ENCODE measurements at places on chromosomes 5 and 9. TPM values are rescaled to one million over a fixed set of nuclear protein-coding genes. Genes with fewer than 3 reads are reported as not detected.

GRCh38 chr5:127840809-127841208 is 137.6 kb downstream of the CCDC192 start:
- DNase-seq, result no peak

- DNase-seq, result no peak
Measured at GRCh38 chr5:42377496-42377895, 45.7 kb upstream of the GHR start.

SNCAIP gene
- 1.3 TPM for total RNA-seq

GRCh38 chr9:1216532-1216931 is 166.4 kb downstream of the DMRT2 start:
- no peak for DNase-seq

DNA sequence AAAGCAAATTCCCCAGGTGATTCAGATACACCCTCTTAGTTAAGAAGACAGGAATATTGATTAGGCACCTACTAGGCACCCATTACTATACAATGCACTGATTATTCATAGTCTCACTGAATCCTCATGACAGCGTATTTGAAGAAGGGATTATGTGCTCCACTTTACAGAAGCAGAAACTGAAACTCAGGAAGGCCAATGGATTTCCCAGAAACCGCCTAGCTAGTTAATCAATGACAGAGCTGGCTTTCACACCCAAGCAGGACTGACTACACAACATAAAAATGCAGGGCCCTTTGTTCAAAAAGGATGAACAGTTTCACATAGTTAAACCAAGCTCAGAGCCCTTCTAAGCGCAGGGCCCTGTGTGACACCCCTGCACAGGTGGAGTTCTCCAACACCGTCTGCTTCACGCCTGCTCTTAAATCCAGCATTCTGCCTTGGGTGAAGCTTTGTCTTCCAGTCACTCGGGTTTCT is 117.3 kb downstream of the TTLL11 start:
- no peak for DNase-seq

GRCh38 chr5:158619083-158619788 is 480.5 kb downstream of the EBF1 start:
- no peak for DNase-seq

DMGDH gene
- 0.86 TPM for total RNA-seq

DNA sequence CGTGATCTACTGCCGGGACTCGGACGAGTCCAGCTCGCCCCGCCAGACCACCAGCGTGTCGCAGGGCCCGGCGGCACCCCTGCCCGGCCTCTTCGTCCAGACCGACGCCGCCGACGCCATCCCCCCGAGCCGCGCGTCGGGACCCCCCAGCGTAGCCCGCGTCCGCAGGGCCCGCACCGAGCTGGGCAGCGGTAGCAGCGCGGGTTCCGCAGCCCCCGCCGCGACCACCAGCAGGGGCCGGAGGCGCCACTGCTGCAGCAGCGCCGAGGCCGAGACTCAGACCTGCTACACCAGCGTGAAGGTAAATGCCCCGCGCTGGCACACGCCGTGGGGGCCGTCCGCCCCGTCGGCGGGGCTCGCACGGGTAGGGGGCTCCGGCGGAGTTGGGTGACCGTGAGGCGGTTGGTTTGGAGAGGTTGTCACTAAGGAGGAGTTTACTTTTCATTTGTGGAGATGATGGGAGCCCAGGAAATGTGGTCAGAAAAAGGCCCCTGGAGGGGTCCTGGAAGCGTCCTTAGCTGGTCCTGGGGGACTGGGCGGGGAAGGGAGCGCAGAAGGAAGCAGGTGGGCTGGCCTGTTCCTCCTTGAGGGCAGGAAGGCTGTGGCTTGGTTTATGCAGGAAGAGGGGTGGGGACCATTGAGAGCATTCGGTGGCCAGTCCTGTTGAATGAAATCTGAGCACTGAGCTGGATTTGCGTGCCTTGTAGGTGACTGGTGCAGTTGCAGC is 647 bp downstream of the PDE8B start:
- DNase-seq, result no peak

C9orf153 gene
- not detected for total RNA-seq

- DNase-seq, result no peak
Measured at GRCh38 chr5:160185626-160186360, 43.5 kb upstream of the FABP6 start.

CD14 gene
- total RNA-seq, result 29.6 TPM

GRCh38 chr9:73081979-73082657 is 69.5 kb upstream of the ANXA1 start:
- DNase-seq, result no peak

DNA sequence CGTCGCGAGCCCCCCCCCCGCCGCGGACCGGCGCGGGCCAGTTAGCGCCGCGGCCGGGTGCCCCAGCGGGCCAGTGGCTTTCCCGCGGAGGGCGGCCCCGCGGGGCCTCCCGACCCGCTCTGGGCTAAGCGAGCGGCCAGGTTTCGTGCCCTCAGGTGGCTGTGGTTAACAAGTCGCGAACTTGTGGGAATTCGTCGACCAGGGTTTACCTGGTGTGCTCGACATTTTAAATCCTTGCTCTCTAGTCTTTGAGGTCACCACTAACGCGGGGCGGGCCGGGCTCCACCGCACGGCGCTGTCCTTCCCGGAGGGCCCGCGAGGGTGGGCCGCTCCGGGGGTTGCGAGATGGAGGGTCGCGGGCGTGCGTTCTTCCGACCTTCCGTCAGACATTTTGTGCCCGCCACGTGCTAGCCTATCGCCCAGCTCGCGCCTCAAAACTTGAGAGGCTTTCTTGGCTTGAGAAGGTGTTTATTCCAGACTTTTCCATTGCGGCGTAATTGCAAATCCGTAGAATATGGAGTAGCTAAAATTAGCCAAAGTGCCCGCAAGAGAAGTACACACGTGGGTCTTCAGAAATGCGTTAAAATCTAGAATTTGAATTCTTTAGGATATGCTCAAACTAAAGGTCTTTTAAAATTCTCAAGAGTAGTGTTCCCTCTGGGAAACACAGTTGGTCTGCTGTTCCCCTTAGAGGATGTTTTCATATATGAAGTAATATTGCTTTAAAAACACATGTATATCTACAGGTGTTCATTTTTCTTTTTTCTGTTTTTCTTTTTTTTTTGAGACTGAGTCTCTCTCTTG is 2.1 kb downstream of the ANP32B start:
- DNase-seq, result no peak

DNA sequence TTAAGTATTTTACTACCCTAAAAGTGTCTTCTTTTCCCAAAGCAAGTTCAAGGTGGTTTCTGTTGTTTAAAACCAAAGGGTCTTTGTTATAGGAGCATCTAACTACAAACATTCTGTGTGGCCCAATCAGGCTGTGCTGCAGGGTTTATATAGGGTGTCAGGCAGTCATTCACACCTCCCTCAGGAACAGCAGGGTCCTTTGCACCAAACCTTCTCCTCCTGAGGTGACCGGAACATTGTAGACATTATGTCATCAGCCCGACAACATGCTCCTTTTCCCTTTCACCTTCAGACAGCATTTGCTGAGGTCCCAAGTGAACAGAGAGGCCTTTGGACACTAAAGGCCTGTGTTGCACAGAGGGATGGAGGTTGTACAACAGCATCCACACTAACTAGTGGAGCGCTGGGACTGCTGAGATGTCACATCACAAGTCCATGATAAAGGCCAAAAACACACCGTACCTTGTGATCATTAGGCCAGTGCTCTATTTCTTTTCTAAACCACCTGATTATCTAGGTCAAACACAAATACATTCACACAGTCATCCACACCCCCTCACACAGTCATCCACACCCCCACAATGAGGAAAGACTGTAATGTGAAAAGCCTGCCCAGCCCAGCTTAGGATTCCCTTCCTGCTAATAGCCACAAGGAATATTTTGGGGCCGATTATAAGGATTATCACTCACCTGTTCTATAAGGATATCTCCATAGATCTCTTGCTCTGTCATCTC is 123.8 kb upstream of the VLDLR start:
- no peak for DNase-seq

NAIP gene
- total RNA-seq, result 9.2 TPM

MARCOL gene
- not detected for total RNA-seq

DNA sequence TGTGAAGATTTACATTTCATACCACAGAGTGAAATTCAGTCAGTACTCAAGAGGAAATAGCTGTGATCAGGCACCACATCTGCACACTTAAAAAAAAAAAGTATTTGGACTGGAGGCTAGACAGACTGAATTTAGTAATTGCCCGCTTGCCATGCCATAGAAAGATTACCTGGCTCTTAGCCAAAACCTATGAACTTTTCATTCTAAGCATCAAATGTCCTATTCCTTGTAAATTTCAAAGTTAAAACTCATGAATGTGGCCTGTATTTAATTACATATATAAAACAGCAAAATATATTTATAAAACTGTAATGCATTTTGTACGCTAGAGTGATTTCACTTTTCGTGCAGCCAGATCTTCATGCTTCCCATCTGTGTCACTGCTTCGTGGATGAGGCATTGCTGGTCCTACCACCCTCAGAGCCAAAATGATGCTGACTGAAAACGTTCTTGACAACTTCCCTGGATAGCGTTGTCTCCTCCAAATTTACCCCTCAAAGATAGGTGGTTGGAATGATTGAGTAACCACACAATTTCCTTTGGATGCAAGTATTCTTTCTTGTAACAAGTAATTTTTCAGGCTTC is 447.9 kb upstream of the SGCD start:
- no peak for DNase-seq

DNA sequence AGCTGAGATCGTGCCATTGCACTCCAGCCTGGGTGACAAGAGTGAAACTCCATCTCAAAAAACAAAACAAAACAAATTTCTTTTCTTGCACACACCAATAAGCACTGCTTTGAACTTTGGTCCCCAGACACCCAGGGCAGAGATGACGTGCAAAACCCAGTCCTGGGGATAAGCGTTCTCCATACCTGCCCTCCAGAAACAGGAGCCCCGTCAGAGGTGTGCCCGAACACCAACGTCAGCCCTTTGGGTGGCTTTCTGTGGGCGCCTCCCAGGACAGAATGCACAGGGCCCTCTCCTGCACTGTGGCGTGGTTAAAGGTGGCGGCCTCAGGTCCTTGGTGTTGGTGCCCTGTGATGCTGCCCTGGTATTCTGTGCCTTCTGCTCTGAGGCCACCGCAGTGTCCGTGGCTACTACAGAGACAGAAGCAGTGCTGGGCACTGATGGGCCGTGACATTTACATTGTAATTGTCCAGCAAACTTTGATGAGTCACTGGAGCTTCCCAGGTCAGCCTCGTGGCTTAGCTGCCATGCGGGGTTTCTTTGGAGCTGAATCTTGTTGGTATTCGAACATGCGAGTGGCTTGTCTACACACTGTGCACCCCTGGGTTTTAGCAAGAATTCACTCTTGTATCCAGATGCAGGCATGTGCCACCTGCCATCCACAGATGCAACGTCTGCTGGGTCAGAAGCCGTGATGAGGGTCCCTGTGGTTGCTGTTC is 9.8 kb downstream of the PPP1R26 start:
- no peak for DNase-seq

KLHL3 gene
- 35.1 TPM for total RNA-seq

SLC6A7 gene
- not detected for total RNA-seq

DNA sequence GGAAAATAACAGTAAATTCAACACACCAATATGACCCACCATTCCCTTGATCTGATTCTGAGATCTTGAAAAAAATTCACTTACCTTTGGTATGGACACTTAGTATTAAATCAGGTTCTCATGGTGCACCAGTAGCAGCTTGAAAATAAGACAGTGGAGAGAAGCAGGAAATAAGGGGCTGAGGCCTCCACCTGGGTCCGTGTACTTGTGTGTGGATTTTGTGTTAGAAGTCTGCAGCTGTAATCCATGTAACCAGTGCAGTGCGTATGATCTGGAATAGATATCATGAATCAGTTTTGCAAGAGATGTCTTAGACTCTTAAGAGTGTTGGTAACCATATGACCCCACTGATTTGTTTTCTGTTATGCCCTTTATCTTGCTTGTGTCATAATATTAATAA is 107.1 kb downstream of the FBXL7 start:
- no peak for DNase-seq

DNA sequence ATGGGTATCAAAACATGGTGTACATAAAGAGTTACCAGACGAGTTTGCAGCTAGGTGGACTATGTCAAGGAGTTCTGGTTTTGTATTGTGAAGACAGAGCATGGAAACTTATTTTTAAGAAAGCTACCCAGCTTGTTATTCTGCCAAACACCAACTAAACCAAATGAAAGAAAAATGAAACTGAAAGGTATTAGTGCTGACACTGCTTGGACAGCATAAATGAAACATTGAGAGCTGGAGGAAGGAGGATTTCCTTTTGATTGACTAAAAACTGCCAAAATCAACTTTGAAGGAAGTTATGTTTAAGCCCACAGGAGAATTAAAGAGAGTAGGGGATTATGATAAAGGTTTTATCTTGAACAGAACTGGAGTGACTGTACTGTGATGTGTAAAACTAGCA is 766.2 kb downstream of the PTPRD start:
- DNase-seq, result no peak

CARTPT gene
- total RNA-seq, result not detected

DNA sequence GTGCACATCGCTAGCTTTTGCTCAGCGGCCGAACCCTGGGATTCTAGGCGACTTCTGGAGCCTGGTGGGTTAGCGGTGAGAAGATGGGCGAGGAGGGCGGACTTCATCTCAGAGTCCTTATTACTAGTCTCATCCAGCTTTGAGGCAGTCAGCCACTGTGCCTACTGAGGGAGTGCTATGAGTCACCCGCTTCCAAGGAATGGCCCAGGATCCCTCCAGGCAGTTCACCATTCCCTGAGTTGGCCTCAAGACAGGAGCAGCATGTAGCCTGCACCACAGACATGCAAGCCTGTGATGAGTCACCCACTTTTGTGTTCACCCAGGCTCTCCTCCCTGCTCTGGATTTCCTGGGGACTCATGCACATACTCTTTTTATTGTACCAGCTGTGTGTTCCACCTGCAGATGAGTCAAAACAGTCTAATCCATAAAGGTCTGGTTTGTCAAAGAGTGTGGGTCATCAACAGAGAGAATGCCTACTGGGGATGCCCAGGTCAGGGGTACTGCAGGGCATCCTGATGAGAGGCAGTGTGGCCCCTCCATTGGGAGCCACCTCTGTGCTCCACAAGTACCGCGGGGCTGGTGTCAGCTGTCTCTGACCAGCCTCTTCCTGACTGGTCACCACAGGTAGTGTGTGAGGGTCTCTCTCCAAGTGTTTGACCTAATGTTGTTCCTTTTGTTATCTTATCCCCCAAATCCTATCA is 20.2 kb downstream of the SLC22A5 start:
- DNase-seq, result no peak

- DNase-seq, result no peak
Measured at GRCh38 chr9:16450578-16450977, 419.9 kb downstream of the BNC2 start.

DNA sequence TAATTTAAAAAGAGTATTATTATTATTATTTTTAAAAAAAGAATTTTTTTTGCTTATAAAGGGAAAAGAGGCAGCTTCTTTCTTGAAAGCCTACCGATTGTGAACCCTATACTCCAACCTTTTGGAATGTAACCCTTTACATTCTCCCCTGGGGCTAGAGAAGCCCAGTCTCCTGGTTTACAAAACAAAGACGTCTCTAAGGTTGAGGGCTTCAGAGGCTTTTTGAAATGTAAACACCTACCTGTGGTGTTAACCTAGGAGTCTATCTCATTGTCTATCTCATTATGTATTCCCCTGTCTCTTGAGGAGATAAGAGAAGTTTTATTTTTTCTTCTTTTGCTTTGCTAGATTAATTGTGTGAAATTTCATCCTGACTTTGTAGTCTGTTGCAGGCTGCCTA is 4.7 kb downstream of the TNFSF8 start:
- DNase-seq, result no peak

ARRDC3 gene
- 20.1 TPM for total RNA-seq

CARD6 gene
- total RNA-seq, result 6.2 TPM

- no peak for DNase-seq
Measured at GRCh38 chr9:73182928-73183327, 31.3 kb downstream of the ANXA1 start.

GRCh38 chr5:52449516-52449915 is 338.2 kb upstream of the ITGA1 start:
- DNase-seq, result no peak

TMC1 gene
- total RNA-seq, result 0.27 TPM

- no peak for DNase-seq
Measured at GRCh38 chr5:41875121-41875520, 4.9 kb upstream of the OXCT1 start.

All from cardiac septum (tissue), 1 donor.